ENCODE measurements at places on chromosomes 1 and 21.

- no peak for DNase-seq
Measured at GRCh38 chr1:40853113-40853884, 8.9 kb downstream of the CITED4 start.

GRCh38 chr21:32256251-32256650 lies 22.6 kb downstream of the MIS18A start:
- DNase-seq, result no peak

- DNase-seq, result peak; percentile 54
Measured at GRCh38 chr1:93980320-93981273, 71.4 kb upstream of the GCLM start.

GRCh38 chr21:45410151-45410864 lies 5.3 kb downstream of the COL18A1 start:
- DNase-seq, result no peak

DNA sequence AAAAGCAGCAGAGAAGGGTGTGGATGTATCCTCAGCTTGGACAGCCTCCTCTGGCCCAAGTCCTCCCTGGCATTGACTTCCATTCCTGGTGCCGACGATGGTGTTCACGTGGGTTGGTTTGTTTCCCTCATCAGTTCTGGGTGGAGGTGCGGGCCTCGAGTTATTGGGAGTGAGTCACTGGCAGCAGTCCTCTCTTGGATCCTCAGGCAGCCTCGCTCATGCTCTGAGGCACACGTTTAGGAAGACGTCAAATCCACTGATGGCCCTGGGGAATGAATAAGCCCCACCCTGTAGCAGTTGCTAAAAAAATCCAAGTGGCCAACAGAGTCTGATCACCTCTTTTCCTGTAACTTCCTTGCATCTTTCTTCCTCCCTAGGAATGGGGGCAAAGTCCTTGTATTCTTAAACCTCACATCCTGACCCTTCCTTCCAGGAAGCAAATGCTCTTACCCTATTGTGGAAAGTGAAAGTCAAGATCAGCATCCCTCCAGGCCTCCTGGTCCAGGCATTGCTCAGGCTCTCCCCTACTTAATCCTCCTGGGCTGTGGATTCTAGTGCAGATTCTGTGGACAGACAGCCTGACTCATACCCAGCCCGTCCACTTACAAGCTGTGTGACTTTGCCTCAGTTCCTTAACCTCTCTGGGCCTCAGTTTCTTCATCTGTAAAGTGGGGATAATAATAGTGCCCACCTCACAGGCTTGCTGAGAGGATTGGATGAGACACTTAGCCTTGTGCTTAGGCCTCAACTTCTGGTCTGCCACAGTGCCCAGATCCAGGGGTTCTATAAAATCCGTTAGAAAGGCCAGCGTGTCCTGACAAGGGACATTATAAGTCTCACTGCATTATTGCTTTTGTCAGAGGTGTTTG lies 111.1 kb downstream of the TLR5 start:
- DNase-seq, result no peak

- DNase-seq, result peak; percentile 63
Measured at GRCh38 chr1:100868364-100868995, 26.2 kb downstream of the EXTL2 start.

DNA sequence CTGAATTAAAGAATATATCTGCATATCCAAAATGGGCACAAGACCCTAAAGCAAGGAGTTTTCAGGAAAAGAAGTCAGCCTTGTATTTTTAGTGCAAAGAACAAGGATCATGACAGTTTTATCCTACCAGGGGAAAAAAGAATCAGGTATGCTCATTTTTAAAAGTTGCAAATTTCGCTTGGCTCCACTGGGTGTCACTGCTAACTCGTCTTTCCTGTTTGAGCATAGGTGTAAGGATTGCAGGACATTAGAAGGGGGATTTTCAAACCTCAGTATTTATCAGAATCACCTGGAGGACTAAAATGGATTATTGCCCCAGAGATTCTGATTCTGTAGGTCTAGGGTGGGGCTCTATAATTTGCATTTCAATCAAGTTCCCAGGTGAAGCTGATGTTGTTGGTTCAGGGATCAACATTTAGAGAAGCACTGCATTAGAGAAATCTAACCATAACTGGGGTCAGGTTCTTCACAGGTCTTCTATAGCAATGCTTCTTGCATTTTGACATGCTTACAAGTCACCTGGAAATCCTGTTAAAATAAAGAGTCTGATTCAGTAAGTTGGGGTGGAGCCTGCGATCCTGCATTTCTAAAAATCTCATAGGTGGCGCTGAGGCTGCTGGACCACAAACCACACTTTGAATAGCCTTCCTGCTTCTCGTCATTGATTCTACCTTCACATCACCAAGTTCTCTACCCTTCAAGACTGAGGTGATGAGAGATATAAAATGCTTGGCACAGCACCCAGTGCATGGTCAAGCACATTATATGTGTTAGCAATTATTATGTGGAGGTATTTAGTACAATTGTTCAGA lies 39.6 kb downstream of the NUF2 start:
- peak; percentile 58 for DNase-seq

DNA sequence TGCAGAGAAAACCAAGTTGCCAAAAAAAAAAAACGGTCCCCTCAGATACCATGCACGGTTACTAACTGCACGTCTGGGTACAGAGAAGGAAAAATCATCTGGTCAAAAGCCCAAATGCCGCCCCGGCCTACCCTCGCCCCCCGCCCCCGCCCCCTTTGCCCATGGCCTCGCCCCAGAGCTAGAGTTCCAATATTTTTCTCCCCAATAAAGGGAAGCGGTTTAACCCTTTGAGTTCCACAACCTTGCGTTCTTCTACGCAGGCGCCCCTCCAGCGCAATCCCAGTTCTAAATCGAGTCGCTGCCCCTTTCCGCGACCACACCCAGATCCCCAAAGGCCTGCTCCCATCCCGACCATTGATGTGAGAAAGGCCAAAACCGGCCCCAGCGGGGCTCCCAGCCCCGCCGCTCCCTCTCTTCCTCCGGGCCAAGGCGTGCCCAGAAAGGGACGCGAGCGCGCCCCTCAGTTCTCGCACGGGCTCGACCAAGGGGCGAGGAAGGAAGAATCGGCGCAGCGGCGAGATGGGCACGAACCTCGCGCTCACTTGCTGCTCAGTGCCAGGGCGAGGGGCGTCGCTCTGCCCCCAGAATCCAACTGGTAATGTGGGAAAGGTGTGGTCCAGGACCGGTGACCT lies 797 bp downstream of the WDR47 start:
- peak; percentile 64 for DNase-seq

DNA sequence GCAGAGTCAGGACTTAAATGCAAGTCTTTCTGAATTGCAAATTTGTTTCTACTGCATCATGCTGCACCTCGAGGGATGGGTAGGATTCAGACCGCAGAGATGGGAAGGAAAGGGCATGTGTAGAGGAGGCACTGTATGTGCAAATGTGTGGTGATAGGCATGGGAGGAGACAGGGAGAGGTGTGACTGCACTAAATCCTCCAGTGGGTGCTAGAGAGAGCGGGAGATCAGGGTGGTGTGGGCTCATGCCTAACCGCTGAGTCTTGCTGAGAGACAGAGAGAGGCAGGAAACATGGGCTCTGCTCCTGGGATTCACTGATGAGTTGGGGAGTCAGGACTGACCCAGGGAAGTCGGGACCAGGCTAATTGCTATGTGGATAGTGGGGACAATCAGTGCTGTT lies 61.1 kb downstream of the PTPRU start:
- DNase-seq, result no peak

DNA sequence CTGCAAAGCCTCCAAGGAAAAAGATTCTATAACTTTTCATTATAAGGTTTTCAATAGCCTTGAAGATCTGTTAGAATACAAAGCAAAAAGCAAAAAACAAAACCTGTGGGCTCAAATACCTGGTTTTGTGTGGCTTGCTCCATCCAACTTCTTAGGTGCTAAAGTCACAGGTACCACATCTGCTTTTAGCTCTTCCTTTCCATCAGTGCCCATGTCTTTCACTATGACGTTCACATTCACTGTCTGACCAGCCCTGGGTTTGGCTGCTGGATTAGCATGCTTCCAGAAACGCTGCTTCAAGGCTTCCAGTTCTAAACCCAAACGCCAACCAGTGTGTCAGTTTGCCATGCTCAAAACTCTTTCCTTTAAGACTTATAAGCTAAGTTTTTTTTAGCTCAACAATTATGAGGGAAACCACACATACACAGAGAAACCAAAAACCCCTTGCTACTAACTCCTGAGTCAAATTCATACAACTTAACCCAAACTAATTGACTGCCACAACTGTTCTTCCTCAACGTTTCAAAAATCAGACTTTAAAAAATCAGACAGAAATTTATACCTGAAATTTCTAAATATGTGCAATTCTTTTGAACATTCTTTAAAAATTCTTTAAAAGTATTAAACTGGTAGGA lies 16.0 kb downstream of the CLSPN start:
- no peak for DNase-seq

DNA sequence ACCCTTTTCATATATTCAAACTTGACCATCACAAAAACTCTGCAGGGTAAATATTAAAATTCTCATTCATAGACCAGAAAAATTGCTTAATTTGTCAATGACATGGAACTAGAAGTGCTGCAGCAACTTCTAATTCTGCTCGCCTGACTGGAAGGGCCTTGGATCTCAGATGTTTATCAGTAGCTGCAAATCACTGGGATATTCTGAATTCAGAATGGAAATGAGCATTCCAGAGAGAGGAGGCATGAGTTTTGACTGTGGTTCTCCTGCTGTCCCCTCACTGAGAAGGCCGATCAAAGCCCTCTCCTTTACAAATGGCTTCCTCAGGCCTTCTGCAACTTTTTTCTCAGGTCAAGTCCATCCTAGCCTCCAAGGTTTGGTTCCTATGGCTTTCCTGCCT lies 171.3 kb upstream of the FAM78B start:
- no peak for DNase-seq

DNA sequence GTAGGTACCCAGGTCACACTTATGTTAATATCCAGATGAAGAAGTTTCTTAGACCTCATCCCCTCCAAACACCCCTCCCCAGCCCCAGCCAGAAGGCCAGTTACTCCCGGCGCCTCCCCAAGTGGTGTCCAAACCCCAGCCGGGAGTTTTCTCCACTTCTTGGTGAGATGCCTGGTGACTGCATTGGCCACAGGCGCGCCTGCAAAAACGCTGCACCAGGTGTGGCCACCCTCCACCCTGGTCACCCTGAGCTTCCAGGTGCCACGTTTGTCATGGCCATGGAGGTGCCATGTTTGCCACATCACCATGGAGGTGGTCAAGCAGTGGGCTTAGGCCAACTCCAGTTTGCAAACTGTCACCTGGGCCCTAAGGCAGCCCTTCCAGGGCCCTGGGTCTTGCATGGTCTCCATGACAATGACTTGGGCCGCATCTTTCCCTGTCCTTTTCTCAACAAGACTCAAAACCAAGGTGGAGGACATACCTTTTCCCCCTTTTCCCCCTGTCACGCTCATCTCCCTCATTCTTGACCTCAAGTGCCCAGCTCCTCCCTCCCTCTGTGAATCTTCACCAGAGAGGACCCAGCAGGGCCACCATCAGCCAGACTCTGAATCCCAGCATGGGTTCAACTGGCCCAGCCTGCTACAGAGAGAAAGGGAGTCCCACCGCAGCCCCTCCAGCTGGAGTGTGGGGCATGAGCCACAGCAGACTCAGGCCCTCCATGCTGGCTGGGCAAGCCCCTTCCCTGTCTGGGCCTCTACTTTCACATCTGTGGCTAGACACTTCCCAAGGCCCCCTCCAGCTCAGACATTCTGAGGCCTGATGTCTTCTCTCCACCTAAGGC lies 125.9 kb upstream of the ZBTB40 start:
- DNase-seq, result no peak

DNA sequence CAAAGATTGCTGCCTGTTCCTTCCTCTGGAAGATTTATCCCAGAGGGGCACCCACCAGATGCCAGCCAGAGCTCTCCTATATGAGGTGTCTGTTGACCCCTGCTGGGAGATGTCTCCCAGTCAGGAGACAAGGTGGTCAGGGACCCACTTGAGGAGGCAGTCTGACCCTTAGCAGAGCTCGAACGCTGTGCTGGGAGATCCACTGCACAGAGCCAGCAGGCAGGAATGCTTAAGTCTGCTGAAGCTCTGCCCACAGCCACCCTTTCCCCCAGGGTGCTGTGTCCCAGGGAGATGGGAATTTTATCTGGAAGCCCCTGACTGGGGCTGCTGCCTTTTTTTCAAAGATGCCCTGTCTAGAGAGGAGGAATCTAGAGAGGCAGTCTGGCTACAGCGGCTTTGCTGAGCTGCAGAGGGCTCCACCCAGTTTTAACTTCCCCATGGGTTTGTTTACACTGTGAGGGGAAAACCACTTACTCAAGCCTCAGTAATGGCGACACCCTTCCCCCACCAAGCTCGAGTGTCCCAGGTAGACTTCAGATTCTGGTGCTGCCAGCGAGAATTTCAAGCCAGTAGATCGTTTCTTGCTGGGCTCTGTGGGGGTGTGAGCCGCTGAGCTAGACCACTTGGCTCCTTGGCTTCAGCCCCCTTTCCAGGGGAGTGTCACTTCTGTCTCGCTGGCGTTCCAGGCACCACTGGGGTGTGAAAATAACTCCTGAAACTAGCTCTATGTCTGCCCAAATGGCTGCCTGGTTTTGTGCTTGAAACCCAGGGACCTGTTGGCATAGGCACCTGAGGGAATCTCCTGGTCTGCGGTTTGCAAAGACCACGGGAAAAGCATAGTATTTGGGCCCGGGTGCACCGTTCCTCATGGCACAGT lies 51.1 kb upstream of the PDC start:
- no peak for DNase-seq

DNA sequence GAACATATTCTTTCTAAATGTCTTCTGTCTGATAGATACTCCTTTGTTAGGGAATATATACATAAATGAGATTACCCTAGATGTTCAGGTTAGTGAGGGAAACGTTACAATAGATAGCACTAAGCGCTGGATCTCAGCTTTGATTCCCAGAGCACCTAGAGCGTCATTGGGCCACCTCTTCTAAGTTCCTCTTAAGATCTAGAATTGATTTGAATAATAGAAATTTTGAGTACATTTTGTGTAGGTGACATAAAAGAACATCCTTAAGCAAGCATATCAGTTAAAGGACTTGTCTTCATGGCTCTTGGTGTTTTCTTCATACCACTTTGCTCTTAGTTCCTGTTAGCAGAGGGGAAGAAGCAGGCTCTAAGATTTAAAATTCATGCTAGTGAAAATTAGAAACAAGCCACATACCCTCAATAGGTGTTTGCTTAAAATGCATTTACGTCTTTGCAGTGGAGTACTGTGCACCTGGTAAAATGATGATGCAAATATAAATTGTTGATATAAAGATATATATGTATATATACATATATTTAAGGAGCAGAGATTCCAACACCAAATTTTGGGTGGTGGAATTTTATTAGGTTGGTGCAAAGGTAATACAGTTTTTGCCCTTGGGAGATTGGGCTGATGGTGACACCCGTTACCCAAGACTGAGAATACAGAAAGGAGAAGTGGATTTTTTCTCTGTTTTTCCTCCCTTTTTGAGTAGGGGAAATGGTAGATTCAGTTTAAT lies 47.1 kb downstream of the DYRK1A start:
- DNase-seq, result peak; percentile 25

DNA sequence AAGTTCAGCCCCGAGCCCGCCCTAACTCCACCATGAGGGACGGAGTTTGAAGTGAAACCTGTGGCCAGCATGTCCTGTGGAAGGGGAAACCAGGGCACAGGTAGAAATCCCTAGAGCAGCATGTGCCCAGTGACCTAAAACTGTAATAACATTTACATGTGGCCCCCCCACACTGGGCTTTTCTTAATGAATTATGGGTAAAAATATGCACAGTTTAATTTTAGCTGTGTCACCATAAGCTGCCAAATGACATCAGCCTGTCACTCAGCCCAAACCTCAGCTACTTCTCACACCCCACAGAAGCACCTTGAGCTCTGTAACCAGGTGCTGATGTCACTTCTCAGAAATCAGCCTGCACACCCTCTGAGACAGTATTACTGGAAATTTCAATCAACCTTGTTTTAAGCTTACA lies 50.0 kb upstream of the SLC19A1 start:
- DNase-seq, result peak; percentile 63

Data from NAMALWA (cell line).